Activated CD8-positive, alpha-beta memory T cell treated with anti-CD3 and anti-CD28 coated beads, Interleukin-2, amount 10 ng/mL, durations not matched to agents 7 days and 5 days (primary cell): ENCODE measurements at places on chromosomes 7 and 10.
A peak's percentile ranks its signal among the peaks of the same experiment; 100 is the strongest.

GRCh38 chr7:157977306-157977705, 610.3 kb downstream of the PTPRN2 start:
- no peak for DNase-seq

DNA sequence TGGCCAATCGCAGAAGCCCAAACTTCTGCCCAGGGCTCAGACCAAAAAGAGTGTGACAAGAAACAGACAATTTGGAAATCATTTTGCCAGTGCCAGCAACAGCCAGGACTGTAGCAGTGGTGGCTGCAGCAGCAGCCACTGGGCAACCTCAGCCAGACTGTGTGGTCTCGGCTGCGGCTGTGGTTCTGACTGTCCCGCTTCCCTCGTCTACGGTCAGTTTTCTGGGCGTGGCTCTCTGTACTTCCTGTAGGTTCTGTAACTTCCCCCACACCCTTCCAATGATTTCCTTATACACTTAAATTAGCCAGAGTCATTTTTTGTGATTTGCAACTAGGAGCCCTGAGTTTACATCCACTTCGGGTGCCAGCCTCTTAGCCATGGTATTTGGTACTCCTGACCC, 39.9 kb downstream of the CYTH3 start:
- DNase-seq, result peak; percentile 52

GRCh38 chr7:7519056-7519455, 16.6 kb downstream of the COL28A1 start:
- DNase-seq, result no peak

- DNase-seq, result no peak
These were observed 216.5 kb upstream of the PITRM1 start for GRCh38 chr10:3389130-3389529.

DNA sequence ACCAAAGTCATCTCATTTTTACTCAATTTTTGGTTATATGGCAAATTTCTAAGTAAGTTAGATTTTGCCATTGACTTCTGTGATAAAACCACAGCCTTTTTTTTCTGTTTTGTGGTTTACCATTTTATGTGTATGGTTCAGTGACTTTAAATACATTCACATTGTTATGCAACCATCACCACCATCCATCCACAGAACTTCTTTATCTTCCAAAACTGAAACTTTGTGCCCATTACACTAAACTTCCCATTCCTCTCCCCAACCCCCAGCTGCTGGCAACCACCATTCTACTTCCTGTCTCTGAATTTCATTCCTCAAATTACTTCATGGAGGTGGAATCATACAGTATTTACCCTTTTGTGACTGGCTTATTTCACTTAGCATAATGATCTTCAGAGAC, 280.4 kb upstream of the TCERG1L start:
- no peak for DNase-seq

- DNase-seq, result no peak
These were observed 63.6 kb downstream of the TMEM130 start for GRCh38 chr7:98805956-98806838.

DNA sequence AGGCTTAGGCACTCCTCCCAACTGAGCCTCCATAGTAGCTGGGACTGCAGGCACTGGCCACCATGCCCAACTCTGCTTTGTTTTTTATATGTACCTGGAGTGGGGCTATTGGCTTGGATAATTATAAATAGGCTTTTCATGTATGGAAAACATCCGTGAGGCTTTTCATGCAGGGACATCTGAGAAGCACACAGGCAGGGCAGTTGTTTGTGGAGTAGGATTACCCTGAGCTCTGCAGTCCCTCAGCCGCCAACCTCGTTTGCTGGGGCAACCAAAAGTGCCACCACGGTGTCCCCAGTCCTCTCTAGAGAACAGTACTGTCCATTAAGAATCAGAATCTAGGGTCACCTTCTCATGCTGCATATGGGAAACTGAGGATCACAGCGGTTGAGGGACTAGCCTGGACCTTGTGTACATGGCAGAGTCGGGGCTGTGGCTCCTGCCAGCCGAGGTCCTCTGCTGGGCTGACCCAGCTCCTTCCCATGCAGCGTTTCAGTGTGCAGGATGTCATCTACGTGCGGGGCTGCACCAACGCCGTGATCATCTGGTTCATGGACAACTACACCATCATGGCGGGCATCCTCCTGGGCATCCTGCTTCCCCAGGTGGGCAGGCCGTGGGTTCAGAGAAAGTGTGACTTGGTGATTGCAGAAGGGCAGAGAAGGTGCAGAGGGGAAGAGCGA, 54.5 kb downstream of the TSPAN15 start:
- DNase-seq, result peak; percentile 32

DNA sequence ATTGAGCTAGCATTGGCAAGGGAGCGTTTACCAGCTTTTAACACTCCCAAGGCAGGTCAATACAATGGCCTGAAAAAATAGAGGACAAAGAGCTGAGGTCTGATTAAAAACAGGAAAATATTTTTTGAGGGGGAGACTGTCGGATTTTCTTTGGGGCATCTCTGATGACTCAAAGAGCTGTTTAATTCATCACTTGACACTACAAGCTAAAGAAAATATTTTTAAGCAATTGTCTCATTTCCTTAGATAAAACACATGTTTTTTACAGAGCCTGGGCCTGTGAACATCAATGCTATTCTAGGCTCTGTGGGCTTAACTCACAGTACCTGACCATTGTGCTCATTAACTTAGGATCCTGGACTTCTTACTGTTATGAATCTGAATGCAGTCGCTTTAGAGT, 100.8 kb downstream of the NRP1 start:
- no peak for DNase-seq

GRCh38 chr10:89330537-89331212, 2.9 kb downstream of the IFIT3 start:
- DNase-seq, result no peak
